Activated B cell treated with CpG ODN at 0.5 μM for 24 hours (primary cell): ENCODE measurements at places on chromosomes 1 and 21. TPM values are rescaled to one million over a fixed set of nuclear protein-coding genes. Genes with fewer than 3 reads are reported as not detected.
A peak's percentile ranks its signal among the peaks of the same experiment; 100 is the strongest.

Gene CSTB
- 16.0 and 17.1 TPM in 2 replicates for total RNA-seq

- no peak for DNase-seq
These were observed 19.7 kb upstream of the TIAM1 start for GRCh38 chr21:31363720-31364119.

Gene PRDX6
- total RNA-seq, result 125 and 129 TPM in 2 replicates

GRCh38 chr1:171868217-171868803 lies 27.0 kb downstream of the DNM3 start:
- DNase-seq, result no peak

Gene OR2M3
- not detected in 2 replicates for total RNA-seq

DNA sequence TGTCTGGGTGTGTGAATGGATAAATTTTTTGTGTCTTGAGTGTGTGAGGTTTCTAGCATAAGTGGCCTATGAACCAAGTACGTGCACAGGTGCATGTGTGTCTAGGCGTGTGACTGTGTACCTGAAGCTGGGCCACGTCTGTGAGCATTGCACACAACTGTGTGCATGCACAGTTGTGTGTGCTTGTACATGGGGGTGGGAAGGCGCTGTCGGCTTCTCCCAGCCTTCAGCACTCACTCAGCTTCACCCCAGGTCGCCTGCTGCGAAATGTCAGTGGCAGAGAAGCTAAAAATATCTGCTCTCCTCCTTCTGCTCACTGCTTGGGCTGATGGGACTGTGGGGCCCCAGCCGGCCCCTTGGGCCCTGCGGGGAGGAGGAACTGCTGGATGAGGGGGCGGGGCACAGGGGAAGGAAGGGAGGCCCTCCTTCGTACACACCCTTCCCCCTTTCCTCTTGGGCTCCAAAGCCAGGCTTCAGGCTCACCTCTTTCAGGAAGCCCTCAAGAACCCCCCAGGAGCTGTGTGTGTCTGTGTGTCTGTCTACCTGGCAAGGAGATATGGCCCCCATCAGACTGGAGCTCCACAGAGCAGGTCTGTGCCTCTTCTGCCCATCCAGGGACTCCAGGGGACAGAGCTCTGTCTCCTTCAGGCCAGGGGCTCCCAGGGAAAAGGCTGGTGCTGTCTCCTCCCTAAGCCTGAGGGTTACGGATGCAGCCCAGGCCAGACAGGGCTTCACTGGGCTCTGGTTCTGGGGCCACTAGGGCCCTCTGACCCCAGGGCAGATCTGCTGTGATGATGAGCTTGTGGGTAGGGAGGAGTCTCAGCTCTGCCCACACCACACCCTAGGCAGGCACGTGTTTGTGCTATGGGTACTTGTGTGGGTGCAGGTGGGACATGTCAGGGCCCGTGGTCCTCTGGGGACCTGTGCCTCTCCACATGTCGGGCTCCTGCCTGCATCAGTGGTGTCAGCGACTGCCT lies 35.6 kb upstream of the WASF2 start:
- peak; percentile 51 for DNase-seq
